ENCODE measurements at places on chromosomes 16 and 17. TPM values are rescaled to one million over a fixed set of nuclear protein-coding genes. Genes with fewer than 3 reads are reported as not detected.

NOXO1 gene
- not detected for total RNA-seq

TPSD1 gene
- total RNA-seq: not detected

DPEP3 gene
- not detected for total RNA-seq

TAC4 gene
- not detected for total RNA-seq

ABCC3 gene
- total RNA-seq: 2.2 TPM

HBA2 gene
- total RNA-seq: not detected

MRPL45 gene
- 30.7 TPM for total RNA-seq

C16orf95 gene
- 5.6 TPM for total RNA-seq

ASGR1 gene
- total RNA-seq: 1.3 TPM

WFDC1 gene
- 0.66 TPM for total RNA-seq

TRPV3 gene
- total RNA-seq: 1.00 TPM

CCL16 gene
- not detected for total RNA-seq

CFAP119 gene
- 3.8 TPM for total RNA-seq

HSD11B2 gene
- total RNA-seq: not detected

IL34 gene
- 2.0 TPM for total RNA-seq

NLRC3 gene
- under 0.01 TPM for total RNA-seq

CACNG4 gene
- not detected for total RNA-seq

AMDHD2 gene
- 97.8 TPM for total RNA-seq

HOXB6 gene
- 0.62 TPM for total RNA-seq

SRCIN1 gene
- 0.12 TPM for total RNA-seq

ARMC5 gene
- total RNA-seq: 7.4 TPM

SLC16A11 gene
- 0.11 TPM for total RNA-seq

PRSS27 gene
- 0.75 TPM for total RNA-seq

NDE1 gene
- 40.5 TPM for total RNA-seq
